ENCODE measurements at places on chromosomes 6 and 20. TPM values are rescaled to one million over a fixed set of nuclear protein-coding genes. Genes with fewer than 3 reads are reported as not detected.

Gene CDSN
- total RNA-seq, result not detected

DNA sequence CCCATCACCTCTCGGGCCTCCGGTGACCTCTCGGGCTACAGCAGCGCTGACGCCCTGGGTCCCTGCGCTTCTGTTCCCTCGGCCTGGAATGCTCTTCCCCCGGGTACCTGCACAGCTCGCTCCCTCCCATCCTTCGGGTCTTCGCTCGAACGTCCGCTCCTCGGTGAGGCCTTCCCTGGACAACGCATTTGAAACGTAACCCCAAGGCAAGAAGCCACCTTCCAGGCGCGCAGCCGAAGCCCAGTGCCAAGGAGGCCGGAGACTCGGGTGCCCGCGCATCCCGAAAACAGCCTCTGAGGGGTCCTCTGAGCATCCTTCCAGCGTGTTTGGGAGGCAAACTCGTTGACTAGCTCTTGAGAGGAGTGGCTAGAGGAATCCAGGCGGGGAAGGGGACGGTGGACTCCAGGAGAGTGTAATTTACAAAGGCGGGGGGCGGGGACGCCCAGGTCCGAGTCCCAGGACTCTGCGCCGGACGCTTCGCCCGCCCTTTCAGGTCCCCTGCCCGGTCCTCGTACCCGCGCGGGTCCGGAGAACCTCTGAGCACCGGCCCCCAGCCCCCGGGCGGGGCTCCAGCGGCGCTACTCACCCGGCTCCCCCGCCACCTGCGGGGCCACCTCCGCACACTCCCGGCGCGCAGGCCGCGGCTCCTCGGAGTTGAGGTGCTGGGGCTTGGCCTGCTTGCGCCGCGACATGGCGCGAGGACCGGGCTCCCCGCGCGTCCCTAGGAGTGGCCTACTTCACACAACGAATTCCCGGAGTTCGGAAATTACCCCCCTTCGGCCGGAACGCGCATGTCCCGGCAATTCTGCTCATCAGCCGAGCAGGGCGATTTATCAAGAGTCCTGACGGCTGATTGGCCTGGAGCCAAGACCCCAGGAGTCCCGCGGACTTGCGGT lies 86.8 kb downstream of the ZFP64 start:
- DNase-seq, result peak; percentile 82

DNA sequence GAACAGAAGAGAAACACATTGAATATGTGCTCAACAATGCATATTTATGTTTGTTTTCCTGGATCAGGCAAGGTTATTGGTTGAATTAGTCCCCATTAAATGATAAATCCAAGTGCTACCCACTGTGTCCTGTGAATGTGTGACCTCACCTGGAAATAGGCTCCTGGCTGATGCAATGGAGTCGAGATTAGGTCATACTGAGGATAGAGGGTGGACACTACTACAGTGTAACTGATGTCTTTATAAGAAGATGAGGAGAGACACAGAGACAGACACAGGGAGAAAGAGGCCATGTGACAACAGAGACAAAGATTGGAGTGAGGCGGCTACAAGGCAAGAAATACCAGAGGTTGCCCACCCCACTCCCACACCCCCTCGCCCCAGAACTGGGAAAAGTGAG lies 559.3 kb downstream of the C6orf118 start:
- no peak for DNase-seq

Gene BHLHE23
- 0.22 TPM for total RNA-seq

GRCh38 chr6:168699631-168700295 lies 258.8 kb downstream of the SMOC2 start:
- DNase-seq, result no peak

- no peak for DNase-seq
These were observed 227.3 kb downstream of the TBC1D32 start for GRCh38 chr6:121106962-121107361.

Gene PTCHD4
- 7.8 TPM for total RNA-seq

Gene C6orf132
- 1.8 TPM for total RNA-seq

Gene KCNQ5
- 0.09 TPM for total RNA-seq

- no peak for DNase-seq
These were observed 5.2 kb upstream of the VWA7 start for GRCh38 chr6:31782126-31782855.

DNA sequence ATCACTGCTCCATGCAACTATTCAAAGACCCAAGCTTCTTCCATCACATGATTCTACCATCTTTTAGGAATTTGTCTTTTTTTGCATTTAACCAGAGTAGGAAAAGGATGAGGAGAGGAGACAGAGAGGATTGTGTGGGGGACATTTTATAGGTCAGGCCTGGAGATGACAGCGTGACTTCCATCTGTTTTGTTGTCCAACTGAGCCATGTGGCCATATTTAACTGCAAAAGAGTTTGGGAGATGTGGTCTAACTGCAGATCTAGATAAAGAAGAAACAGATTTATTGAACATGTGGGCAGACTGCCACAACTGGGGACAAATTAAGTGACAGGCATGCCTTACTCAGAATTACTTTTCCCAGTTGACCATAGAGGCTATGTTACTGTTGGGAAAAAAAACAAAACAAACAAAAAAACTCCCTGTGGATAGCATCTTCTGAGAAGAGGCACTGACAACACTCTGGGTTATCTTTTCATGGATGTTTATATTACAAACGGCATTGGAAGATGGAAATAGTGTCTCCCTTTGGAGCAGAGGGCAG lies 18.9 kb upstream of the MOCS1 start:
- DNase-seq, result no peak

GRCh38 chr6:144156338-144156737 lies 6.0 kb downstream of the STX11 start:
- DNase-seq, result no peak

Gene STK38
- 31.9 TPM for total RNA-seq

GRCh38 chr6:148557796-148558321 lies 189.0 kb upstream of the UST start:
- DNase-seq, result no peak

Gene XKR7
- total RNA-seq, result 0.07 TPM

Gene CEP85L
- total RNA-seq, result 12.6 TPM

Gene SNAP91
- 3.4 TPM for total RNA-seq

Gene ZNF831
- total RNA-seq, result not detected

DNA sequence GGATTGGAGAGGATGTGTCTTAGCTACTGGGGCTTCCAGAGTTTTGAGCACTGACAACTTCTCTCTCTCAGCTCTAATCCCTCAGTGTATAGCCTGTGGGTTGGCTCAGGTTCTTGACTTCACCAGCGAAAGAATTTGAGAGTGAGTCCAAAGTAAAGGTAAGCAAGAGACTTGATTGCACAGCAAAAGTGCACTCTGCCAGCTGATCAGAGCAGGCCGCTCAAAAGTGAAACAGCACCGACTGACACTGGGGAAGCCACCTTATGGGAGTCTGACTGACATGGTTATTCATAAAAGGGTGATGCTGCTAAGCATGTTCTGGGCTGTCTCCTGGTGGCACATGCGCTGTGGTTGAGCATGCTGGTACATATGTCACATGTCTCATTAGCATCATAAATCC lies 389.5 kb downstream of the CBLN4 start:
- DNase-seq, result no peak

GRCh38 chr6:150981095-150981494 lies 115.6 kb downstream of the MTHFD1L start:
- no peak for DNase-seq

Gene ADGB
- total RNA-seq, result not detected

- DNase-seq, result no peak
These were observed 221.7 kb upstream of the HTR1E start for GRCh38 chr6:86715676-86716075.

- peak; percentile 59 for DNase-seq
These were observed 1.1 kb upstream of the SLC22A23 start for GRCh38 chr6:3457710-3458602.

DNA sequence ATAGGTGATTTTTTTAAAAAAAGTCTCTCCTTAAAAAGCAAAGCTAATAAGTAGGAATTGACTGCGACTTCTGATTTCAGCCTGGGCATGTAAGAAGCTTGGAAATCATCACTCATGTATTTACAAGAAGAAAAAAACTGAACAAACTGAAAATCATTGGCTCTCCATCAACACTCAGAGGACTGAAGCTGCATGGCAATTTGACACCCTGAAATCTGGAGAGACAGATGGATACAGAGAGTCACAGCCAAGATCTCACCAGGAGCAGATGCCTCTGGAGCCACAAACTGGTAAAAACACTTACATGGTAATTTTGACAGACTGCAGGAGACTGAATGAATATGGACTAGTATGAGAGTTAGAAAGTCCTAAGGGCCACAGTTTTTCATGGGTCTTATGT lies 191.2 kb upstream of the TCF21 start:
- no peak for DNase-seq

GRCh38 chr6:124758663-124759062 lies 203.6 kb upstream of the RNF217 start:
- DNase-seq, result no peak

DNA sequence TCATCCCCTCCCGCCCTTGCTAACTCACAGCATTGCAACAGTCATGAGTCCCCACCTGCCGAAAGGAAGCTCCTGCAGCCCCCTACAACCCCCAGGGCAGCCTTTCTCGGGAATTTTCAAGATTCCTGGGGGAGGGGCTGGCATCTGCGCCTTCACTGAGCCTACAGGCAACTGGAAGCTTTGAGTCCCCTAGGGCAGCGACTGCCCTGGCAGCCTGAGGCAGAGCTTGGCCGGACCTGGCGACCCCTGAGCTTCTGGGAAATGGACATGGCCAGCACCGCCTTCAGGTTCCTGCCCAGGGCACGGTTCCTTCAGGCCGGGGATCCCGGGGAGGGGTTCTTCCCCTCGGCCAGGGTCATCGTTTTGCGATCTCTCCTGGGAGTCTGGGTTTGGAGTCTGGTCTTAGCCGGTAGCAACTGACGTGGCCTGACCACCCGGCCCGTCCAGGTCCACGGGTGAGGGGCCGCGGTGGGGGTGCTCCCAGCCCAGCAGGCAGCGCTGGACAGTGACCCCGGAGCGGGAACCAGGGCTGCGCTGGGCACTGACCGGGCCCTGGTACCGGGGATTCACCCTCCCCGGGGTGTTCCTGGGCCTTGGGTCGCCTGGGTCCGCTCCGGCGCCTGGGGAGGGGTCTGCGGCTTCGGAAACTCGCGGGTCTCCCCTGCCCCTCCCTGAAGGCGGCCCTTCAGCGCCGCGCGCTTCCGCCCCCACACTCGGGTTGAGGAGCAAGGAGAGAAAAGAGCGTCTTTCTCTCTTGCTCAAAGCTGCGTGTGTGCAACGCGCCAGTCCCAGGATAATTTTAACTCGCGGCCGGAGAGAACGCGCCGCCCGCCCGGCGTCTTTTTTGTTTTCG lies 593 bp upstream of the COL9A3 start:
- peak; percentile 88 for DNase-seq

Gene LY6G6C
- not detected for total RNA-seq

Gene TP53TG5
- not detected for total RNA-seq

Gene MTG2
- total RNA-seq, result 19.2 TPM

DNA sequence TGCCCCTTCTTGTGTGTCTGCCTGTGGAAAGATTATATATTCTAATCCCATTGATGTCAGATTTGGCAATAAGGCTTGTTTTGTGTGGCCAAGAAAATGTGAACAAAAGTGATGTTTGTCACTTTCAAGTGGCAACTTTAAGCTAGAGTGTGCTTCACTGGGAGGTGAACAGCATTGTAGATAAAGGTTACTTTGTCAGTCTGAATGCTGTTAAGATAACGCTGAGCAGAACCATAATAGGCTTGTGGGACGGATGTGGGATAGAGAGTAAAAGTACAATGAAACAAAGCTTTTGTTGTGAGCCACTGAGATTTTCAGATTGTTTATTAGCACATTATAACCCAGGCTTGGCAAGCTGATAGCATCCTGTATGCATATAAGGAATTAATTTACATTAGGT lies 303.8 kb upstream of the MAN1A1 start:
- no peak for DNase-seq

Gene DZANK1
- 5.3 TPM for total RNA-seq

GRCh38 chr6:783966-784735 lies 91.2 kb upstream of the EXOC2 start:
- no peak for DNase-seq

- DNase-seq, result no peak
These were observed 369.2 kb downstream of the HAO1 start for GRCh38 chr20:7571101-7571500.

Gene ADGRF5
- total RNA-seq, result not detected

Gene MRPS18B
- 32.1 TPM for total RNA-seq

- peak; percentile 84 for DNase-seq
These were observed 3.1 kb downstream of the PXDC1 start for GRCh38 chr6:3748208-3749066.

- no peak for DNase-seq
These were observed 43.1 kb upstream of the JAG1 start for GRCh38 chr20:10716855-10717254.
